ENCODE measurements at places on chromosomes 4 and X.

- no peak for DNase-seq
Observed at GRCh38 chr4:6465955-6466354, 6.5 kb downstream of the PPP2R2C start.

GRCh38 chr4:101022151-101023024, 324.9 kb downstream of the PPP3CA start:
- DNase-seq: no peak

DNA sequence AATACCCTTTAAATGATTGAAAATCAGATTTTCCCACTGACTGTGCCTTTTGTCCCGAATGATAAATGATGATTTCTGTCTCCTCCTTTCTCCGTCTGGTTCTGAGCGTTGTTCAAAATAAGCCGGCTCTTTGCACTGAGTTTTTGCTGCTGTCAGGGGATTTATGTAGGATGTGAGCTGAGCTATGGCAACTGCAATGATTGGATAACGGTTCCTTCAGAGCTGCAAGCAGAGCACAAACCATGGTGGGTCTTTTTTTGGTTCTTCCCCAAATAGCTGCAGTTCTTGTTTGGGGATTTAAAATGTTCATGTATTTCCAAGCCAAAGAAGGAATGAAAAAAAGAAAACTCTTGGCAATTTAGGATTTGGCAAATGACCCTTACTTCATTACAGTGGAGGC, 124.5 kb upstream of the CASK start:
- DNase-seq: no peak

DNA sequence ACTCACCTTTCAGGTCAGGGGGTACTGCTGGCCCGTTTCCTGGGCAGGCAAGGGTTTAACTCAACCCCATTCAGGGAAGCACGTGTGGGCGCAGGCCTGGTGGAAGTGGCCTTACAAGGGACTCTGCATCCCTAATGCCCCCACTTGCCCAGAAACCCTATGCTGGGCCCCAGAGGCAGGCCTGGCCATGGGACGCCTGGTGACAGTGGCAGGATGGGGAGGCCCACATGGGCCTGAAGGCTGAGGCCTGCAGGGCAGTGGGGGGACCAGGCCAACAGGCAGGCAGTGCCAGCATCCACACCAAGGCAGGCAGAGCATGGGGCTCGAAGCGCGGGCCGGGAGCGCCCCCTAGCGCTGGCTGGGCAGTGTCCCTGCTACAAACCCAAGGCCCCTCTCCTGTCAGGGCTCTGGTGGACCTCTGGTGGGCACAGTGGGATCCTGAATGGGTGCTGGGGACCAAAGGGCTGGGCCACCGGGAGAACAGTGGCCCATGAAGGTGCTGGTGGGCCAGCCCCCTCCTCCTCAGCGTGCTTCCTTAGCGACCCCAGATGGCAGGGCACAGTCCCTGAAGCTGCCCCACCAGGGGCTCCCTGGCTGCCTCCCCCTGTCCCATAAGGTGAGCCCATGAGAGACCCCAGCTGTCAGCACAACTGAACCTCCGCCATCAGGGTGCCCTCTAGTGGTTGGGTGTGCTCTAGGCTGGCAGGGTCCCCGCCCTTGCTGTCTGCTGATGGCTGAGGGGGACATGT, 16.8 kb downstream of the FGFR3 start:
- peak; percentile 66 for DNase-seq

Measured in CD4-positive, alpha-beta T cell treated with Interleukin-21 for 1 hour (primary cell).